ENCODE measurements at places on chromosomes 3 and 15.

- DNase-seq, result no peak
These were observed 47.1 kb upstream of the MECOM start for GRCh38 chr3:169710619-169711018.

- DNase-seq, result no peak
These were observed 123.2 kb upstream of the TBC1D5 start for GRCh38 chr3:17865631-17866030.

GRCh38 chr15:50744601-50745000 is 20.9 kb downstream of the SPPL2A start:
- peak; percentile 54 for DNase-seq

DNA sequence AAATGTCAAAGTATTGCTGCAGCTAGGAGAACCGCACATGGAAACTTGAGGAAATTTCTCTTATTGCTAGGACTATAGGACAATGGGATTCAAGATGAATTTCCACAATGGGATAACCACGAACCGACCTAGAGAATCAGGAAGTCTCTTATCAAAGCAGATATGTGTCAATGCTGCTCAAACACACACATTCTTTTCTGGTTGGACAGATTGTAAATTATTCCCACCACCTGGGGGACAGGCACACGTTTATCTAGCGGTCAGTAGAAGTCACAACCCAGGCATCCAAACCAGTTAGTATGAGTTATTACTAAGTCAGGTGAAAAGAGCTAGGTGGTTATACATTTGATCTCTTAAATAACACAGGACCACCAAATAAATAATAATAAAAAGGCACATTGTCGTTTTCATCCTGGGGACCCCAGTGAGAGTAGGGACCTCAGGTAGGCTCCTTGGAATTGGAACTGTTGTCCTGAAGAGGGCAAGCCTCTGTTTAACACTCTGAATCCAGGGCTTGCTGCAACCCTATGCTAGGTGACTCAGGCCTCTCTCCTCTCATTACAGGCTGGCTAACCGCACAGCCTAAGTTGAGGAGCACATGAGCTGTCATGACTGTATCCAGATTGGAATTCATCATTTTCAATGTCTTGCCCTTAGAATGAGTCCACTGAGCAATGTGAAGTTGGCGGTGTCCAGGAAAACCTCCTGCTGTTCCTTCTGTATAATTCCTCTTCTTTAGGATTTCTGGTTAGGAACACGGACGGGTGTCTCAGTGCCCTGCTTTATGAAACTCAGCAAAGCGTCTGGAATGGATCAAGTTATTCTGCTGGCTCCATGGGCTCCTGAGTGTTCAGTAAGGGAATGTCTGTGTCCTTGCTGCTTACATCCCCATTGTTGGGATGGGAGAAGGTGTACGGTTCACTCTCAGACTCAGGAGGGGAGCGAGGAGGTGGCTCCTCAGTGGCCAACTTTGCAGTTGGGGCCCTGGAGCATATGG is 59.0 kb downstream of the CLEC3B start:
- DNase-seq, result peak; percentile 83

GRCh38 chr3:65593780-65594752 is 444.7 kb downstream of the MAGI1 start:
- DNase-seq, result no peak

DNA sequence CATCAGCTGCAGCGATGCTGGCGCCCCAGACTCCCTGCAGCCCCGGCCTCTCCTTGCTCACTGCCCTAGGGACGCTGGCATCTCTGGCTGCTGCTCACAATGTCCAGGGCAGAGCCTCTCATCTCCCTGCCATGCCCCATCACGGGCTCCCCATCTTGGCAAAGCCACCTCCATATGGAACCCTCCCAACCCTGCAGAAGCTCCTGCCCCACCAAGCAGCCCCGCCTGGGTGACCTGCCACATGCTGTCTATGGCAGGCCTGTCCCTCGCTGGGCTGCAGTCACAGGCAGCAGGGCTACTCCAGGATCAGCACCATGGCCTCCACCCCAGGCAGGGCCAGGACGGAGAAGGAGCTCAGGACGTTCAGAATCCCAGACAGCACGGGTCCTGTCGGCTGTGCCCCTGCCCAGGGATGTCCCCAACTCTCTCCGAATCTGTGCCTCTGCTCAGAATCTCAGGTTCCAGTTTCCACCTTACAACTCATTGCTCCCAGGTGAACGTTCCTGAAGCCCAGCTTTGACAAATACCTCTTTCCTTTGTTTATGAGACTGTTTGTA is 58.4 kb downstream of the PLXNA1 start:
- DNase-seq, result no peak

DNA sequence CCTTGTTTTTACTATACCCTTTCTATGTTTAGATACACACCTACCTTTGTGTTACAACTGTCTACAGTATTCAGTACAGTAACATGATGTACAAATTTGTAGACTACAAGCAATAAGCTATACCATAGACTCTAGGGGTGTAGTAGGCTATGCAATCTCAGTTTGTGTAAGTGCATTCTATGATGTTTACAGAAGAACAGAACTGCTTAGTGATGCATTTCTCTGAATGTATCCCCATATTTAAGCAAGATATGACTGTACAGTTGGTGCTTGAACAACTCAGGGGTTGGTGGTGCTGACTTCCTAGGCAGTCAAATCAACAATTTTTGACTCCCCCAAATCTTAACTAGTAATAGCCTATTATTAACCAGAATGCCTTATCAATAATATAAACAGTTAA is 467.1 kb upstream of the TGFBR2 start:
- no peak for DNase-seq

- DNase-seq, result no peak
These were observed 306.5 kb downstream of the SQOR start for GRCh38 chr15:45941367-45941766.

DNA sequence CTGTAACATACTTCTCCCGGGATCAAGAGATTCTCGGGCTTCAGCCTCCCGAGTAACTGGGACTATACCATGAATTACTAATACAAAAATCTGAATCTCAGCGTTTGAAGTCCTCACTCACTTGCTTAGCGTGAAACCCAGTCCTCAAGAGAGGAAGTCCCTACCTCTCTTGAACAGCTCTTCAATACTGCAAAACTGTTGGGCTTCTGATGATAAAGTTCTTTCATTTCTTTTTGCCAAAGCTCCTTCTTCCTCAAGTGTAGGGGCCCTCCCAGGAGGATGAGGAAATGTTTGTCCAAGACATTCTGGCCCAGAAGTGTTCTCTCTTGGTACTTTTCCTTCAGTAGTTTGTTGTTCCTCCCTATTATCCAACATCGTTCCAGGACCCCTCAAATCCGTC is 48.5 kb downstream of the FMN1 start:
- no peak for DNase-seq

GRCh38 chr15:60580073-60580472 is 101.1 kb upstream of the ICE2 start:
- DNase-seq, result no peak

DNA sequence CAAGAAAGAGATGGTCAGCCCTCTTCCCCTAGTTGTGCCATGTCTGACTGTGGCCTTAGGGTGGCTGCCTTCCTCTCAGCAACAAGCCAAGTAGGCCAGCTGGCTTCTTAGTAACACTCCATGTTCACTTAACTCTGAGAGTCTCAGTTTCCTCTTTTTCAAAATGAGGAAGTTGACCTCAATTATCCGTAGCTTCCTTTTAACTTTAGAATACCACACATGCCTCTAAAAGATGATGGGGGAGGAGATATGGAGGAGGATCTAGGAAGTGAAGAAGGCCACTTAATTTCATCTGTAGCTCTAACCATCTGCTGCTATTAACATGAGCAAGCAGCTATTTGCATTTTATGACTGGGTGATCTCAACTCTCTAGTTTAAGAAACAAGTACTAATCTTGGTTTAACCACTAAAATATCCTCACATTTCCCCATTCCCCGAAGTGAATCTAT is 32.9 kb downstream of the CD200R1L start:
- DNase-seq, result peak; percentile 38

DNA sequence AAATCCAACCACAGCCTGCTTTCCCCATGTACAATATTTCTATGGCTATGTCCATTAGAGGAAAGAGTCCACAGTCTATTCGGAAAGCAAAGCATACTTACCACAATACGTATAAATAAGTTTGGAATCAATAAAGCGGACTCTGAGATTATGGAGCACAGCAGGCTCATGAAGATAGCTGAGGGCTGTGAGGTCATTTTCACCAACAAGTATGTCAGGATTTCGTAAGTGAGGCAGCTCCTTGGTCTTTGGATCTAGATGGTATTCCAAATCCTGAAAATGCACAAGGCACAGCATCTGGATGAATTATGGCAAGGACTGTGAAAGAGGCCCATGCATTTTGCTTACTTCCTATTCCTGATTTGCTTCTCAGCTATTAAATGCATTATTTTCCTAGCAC is 100.4 kb downstream of the MYO5A start:
- no peak for DNase-seq

- no peak for DNase-seq
These were observed 39.6 kb downstream of the NIPA2 start for GRCh38 chr15:22878103-22878502.

DNA sequence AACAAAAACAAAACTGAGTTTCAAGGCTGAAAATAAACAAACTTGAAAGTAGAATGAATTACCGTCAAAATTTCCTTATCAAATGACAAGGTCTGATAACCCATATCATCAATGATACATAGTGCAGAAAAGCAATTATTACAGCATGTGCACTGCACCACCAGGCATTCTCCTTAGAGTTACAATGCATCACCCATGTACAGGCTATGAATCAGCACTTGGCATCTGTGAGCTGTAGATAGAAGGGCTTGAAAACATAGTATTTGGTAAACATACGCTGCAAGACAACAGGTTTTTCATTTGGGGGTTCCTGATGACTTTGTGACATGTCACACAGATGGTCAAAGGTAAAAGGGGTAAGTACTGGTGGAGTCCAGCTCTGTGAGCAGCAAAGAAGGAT is 265.1 kb downstream of the CTNNB1 start:
- DNase-seq, result peak; percentile 31

DNA sequence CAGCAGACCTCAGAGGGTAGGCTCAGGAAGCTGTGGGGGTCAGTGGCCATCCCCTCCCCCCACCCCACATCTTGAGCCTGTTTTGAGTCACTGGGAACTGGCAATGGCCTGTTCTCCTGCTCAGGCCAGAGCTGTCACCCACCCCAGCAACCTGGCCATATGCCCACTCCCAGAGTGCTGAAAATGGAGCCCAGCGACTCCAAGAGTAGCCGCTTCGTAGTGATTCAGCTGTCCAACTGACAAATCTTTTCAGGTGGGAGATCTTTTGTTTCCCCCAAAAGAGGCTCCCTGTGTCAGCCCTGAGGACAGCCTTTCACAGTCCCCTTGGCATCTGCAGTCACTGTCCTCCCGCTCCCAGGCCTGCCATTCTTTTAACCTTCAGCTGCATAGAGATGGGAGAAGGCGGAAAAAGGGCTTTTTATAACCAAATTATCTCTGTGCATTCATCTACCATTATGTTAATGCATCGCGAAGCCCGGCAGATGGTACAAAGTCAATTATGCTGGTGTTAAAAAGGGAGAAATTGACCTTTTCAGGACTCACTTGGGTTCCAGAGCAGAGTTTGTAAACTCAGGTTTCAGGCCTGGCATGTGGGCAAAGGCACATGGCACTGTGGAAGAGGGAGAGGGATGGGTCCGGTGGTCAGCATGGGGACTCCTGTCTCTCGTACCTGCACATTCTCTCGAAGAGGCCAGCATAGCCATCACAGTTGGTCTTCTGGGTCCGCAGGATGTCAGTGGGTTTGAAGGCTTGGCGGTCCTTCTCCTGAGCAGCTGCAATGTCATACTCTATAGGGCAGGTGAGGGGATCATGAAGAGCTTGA is 32.1 kb downstream of the KY start:
- no peak for DNase-seq

DNA sequence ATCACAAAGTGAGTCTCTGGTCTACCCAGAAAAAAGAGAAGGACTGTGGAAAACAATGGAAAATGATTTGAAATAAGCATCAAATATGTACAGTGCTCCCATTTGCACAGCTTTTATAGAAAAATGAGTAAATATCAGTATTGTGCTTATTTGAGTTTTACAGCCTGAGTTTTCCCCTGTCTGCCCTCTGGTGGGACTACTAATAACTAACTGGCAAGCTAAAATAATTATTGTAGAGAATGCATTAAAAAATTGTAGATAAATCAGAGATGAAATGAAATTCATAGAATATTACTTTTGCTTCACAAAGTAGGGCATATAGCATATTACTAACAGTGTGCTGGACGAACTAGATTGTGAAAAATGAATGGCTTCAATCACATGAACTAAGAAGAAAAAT is 287.1 kb downstream of the NAALADL2 start:
- DNase-seq, result peak; percentile 66

GRCh38 chr3:138936741-138937689 is 9.9 kb downstream of the FOXL2 start:
- no peak for DNase-seq

- peak; percentile 39 for DNase-seq
These were observed 88.8 kb downstream of the LARS2 start for GRCh38 chr3:45477041-45477725.

- no peak for DNase-seq
These were observed 34.0 kb downstream of the SPTSSB start for GRCh38 chr3:161337311-161337710.

DNA sequence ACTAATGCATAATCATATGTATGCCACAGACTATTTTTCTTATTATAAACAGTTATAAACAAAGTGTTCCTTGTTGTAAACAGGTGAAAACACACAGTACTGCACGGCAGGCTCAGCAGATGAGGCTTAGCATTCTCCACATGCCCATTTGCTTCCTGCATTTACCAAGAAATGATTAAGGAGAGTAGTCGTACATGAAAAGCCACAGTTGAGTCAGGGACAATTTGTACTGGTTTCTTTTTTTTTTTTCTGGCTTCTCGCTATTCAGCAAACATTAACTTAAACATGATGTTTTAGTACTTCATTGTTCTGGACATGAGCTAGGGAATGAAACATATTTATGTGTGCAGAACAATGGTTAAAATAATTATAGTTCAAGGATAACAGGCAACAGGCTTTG is 63.4 kb downstream of the GHSR start:
- no peak for DNase-seq

DNA sequence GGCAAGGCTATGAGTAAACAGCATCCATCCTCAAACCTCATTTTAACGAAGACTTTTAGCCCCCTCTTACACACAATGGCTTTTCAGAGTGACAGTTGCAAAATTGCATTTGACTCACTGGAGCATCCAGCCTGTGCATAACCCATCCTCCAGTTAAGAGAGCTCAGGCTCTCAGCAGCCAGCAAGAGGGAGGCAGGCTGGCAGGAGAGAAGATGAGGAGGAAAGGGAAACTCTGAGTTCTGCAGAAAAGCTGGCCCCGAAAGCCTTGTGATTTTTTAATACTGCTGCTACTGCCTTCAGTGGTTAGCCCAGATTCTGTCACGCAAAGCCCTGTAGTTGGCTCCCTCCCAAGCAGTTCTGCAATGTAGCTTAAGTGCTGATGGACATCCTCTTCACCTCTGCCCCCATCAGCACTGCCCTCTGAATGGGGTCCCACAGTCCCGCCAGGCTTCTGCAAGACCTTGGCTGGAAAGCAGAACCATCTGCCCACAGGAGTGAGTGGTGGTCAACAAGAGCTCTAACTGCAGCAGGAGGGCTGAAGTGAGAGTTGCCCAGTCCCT is 371.3 kb downstream of the EPHB1 start:
- DNase-seq, result no peak

All from adipocyte (in vitro differentiated cells).